ENCODE measurements at places on chromosomes 4 and X. TPM values are rescaled to one million over a fixed set of nuclear protein-coding genes. Genes with fewer than 3 reads are reported as not detected.

GRCh38 chr4:70715097-70715496 lies 6.7 kb upstream of the RUFY3 start:
- no peak for DNase-seq

- no peak for DNase-seq
These were observed 72.7 kb downstream of the UNC5C start for GRCh38 chr4:95476121-95476520.

- no peak for DNase-seq
These were observed 582.8 kb upstream of the CPEB2 start for GRCh38 chr4:14419516-14419915.

Gene SPANXB1
- total RNA-seq = not detected

Gene HGFAC
- total RNA-seq = not detected

Gene CXCL1
- 2.1 TPM for total RNA-seq

Gene ZNF185
- 22.6 TPM for total RNA-seq

Data from tongue (tissue), 3 donors.